Left ventricle myocardium inferior (tissue), 1 donor: ENCODE measurements at places on chromosomes 3 and 15. TPM values are rescaled to one million over a fixed set of nuclear protein-coding genes. Genes with fewer than 3 reads are reported as not detected.

- DNase-seq: no peak
Measured at GRCh38 chr3:97835761-97836160, 13.9 kb downstream of the CRYBG3 start.

RNF111 gene
- total RNA-seq: 20.3 TPM

GRCh38 chr3:176687754-176688153, 509.5 kb downstream of the TBL1XR1 start:
- no peak for DNase-seq

NDN gene
- total RNA-seq: 35.2 TPM

GPR27 gene
- total RNA-seq: 7.3 TPM

DNA sequence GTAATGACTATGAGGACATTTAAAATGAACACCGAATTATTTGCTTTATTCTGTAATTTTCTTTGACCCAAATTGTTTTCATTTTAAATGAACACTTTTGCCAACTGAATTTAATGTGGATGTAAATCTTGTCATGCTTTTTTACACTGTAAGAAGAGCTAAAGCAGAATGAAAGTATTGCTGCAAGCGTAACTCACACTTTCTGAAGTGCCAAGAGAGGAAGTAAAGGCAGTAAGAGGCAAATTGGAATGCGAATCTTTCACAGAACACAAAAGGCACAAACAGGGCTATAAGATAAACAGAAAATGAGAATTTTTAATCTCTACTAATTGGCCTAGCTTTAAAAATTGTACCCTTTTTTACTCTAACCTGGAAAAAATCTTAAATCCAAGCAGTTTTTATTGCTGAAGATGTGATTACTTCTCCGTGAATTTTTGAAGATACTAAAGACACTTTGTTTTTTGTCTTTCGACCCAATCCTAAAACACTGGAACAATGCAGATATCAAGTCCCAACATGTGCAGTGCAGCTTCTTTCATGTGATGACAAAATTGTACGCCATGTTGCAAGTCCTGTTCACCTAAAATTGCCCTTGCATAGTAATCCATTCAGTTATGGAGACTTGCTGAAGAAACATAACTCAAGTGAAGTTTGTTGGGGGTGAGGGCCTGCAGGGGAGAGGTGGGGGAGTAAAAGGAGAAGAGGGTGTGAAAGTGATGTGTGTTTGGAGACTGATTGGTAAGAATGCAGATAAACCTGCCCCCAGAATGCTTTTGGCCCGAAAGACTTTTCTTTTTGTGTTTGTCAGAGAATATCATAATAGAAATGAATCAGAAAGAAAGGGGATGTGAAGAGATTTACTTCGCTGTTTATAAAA, 1.4 kb downstream of the ARID3B start:
- DNase-seq: no peak

DNA sequence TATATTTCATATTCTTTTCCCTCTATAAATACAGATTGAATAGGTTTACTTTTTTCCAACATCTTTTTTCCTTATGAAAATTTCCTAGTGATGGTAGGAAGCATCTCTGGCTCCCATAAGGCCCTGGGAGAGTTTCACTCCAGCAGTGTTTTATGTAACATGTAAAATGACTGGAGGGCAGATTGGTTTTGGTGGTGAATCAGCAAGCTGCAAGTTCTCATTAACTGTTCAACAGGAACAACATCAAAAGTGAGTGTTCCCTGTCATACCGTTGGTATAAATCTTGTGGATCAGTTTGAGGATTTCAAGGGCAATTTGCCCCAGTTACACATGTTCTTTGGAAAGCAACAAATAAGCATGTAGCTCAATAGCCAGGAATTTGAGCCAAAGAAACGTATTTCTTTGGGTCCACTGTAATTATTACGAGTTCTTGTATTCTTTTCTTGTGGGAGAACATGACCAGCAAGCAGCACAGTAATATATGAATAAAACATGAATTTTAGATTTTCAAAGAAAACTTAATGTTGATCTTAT, 345.7 kb downstream of the SV2B start:
- DNase-seq: no peak

INAFM2 gene
- total RNA-seq: 52.7 TPM

DNA sequence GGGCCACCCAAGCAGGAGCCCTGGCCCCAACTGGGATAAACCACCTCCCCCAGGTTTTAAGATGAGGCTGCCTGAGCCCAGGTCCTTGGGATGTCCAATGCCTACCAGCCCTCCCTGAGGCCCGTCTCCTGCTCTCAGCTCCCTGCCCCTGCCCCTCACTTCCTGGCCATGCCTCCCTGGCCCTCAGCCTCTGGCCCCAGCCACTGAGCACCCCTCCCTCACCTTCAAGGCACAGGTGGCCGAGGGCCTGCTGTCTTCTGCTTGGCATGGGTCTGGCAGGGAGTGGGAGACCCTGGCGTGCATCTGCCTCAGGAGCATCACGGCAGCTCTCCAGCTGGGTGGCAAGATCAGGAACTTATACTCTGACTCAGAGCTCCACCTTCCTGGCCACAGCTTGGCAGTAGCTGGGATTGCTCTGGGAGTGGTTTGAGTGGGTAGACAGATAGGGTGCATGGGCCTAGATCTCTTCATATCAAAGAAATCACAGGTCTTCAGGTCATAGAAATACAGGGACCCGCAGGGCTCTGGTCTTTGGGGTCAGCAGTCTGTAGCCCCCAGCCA, at the start of gene PLA2G4E:
PLA2G4E (minus strand) TSS at position 330 of the 561 bp plus-strand sequence; CDS start at position 318, 12 bp downstream.
- no peak for DNase-seq

- DNase-seq: no peak
Measured at GRCh38 chr3:134357261-134357913, 16.9 kb downstream of the AMOTL2 start.

DNA sequence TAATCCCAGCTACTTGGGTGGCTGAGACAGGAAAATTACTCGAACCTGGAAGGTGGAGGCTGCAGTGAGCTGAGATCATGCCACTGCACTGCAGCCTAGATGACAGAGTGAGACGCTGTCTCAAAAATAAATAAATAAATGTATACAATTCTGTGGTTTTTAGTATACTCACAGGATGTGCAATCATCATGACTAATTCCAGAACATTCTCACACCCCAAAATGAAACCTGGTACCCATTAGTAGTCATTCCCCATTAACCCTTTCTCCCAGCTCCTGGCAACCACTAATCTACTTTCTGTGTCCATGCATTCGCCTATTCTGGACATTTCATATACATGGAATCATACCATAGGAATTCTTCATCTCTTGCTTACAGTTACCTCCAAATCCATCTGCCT, 44.5 kb downstream of the LRRFIP2 start:
- no peak for DNase-seq

GRCh38 chr3:141877911-141878310, 1.5 kb downstream of the ATP1B3 start:
- DNase-seq: no peak

DNA sequence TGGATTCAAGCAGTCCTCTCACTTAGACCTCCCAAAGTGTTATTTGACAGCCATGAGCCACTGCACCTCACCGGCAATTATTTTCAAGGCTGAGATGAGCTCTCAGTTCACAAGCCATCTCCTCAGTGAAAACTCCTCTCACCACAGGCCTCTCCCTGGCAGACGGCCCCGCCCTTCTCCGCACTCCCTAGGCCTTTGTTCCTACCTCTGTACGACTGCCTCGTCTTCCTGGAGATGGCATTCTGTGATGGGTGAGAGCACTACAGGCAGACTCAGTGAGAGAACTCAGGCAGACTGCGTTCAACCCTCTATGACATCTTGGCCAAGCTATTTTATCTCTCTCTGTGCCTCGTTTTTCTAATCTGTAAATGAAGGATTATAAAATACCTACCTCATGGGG, 67.0 kb upstream of the TPM1 start:
- no peak for DNase-seq

TAGLN3 gene
- total RNA-seq: 0.74 TPM

DNA sequence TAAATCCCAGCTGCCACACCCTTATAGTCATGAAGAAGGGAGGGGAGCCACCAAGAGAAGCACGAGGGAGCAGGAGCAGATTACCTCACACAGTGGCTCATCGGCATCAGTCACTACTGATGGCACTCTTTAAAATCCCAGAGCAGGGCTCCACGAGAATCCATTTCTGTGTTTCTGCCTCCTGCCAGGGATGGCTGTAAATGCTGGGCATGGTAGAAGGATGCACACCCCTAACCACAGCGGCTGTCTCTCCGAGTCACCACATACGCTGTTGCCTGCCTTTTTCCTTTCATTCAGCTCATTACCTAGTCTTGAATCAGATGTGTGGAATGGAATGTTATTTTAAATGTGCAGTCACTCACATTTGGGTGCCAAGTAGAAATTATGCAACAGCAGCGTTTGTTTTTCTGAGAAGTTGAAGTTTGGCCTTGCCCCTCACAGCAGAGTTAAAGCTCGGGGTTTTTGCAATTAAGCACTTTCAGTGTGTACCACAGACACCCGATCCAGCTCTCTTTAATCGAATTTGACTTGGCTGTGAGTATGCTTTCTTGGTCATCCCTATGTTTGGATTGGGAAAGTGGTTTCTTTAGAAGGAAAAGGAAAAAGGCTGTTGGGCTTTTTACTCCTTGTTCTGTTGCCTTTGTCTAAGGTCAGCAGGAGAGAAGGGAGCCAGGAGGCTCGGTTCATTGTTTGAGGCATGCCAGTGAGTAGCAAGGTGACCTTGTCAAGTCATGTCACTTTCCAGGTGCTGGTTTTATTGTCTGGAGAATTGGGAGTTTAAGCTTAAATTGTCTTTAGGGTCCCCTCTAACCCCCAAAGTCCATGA, 284.2 kb upstream of the TPM1 start:
- DNase-seq: no peak

GOLGA8J gene
- 0.41 TPM for total RNA-seq

TMOD3 gene
- total RNA-seq: 30.9 TPM

DNA sequence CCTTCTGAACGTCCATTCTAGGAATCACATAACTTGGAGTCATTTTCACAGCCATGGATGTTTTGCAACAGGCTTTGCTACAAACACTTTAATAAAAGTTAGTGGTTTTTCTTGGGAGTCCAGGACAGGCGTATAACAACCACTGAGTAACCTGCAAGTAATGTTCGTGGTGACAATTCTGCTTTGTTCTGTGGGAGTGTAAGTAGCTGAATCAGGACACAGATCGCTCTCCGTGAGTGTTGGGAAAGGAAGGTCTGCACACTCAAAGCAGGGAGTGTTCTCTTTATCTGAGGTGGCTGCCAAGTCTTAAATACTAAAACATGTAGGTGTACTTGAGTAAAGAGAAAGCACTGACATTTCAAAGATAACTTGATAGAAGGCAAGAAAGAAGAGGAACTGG, 7.9 kb upstream of the BNC1 start:
- no peak for DNase-seq

DNA sequence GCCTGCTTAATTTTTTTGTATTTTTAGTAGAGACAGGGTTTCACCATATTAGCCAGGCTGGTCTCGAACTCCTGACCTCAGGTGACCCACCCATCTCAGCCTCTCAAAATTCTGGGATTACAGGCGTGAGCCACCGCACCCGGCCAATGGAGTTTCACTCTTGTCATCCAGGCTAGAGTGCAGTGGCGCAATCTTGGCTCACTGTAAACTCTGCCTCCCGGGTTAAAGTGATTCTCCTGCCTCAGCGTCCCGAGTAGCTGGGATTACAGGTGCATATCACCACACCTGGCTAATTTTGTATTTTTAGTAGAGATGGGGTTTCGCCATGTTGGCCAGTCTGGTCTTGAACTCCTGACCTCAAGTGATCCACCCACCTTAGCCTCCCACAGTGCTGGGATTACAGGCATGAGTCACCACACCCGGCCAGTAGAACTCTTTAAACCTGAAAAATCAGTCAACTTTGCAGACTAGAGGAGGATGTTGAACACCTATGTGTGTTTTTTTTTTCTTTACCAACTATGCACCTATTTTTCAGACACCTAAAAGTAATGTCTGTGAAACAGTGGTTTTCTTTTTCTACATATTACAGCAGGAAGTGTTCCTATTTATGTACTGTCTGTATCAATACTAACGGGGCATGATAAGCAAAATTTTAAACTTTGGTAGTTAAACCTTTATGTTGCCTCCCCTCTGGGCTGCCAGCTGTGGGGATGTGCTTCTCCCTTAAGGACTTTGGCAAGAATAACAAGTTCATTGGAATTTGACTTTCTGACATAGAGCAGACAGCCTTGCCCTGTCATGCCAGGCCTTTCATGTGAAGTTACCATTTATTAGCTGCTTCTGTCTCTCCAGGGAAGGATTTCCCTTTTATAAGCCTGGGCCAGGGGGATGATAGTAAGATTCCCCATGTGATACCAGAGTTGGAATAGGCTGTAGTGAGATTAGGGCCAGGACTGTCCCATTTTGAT, 8.1 kb downstream of the ARIH2 start:
- no peak for DNase-seq

ASB14 gene
- 23.3 TPM for total RNA-seq

DNA sequence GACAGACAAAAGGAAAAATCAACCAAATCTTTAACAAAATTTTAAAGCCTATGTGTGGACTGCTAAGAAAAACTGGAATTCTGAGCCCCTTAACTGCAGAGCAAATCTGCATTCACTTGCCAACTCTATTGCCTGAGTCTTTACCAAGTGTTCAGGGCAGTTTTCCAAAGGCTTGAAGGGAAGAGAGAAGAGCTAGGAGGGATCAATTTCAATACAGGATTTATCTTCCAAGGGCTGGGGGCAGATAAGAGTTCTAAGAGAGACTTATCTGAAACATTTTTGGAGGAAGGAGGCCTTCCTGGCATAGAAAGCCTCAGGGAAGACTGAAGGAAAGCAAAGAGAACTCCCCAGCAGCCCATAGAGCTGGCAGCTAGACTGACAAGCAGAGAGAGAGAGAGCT, 31.4 kb upstream of the LSAMP start:
- no peak for DNase-seq

GRCh38 chr3:57434041-57434440, 110.1 kb downstream of the DNAH12 start:
- no peak for DNase-seq

GRCh38 chr15:29687939-29688505, 134.2 kb downstream of the TJP1 start:
- DNase-seq: no peak
